M059J (cell line): ENCODE measurements at places on chromosomes 12 and 14. TPM values are rescaled to one million over a fixed set of nuclear protein-coding genes. Genes with fewer than 3 reads are reported as not detected.
A peak's percentile ranks its signal among the peaks of the same experiment; 100 is the strongest.

GRCh38 chr14:104981699-104982541, 3.7 kb upstream of the CLBA1 start:
- no peak for DNase-seq

DNA sequence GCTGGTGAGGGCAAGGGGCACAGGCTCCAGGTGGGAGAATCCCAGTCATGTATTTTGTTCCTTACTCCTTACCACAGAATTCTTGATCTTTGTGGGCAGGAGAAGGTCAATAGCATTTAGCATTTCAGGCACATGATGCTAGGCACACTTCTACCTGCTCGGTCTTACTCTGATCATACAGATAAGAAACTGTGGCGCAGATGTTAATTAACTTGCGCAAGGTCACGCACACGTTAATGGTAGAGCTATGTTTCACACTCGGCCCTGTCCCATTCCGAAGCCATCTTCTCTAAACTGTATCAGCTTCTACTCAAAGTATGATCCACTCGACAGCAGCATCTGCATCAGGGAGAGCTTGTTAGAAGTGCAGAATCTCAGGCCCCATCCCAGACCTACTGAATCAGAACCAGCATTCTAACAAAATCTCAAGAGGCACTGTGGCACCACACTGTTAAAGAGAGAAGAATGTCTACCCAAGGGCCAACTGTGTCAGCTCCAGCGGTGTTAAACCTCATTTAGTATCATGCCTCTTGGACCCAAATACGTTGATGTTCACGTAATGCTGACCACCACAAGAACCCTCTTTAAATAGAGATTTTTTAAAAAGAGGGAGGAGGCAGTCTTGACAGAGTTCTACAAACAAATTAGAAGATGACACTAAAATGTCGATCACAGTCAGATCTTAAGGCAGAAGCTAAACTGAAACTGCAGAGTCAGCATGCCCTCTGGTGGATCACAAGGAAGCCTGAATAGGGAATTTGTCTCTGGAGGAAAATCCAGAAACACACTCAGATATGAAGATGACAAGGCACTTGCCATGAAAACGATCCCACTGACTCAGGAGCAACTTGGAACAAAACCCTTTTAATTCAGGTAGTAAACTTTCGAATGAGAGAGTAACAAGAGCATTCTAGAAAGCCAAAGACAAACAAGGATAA, 7.3 kb downstream of the STXBP6 start:
- DNase-seq = peak; percentile 3

DNA sequence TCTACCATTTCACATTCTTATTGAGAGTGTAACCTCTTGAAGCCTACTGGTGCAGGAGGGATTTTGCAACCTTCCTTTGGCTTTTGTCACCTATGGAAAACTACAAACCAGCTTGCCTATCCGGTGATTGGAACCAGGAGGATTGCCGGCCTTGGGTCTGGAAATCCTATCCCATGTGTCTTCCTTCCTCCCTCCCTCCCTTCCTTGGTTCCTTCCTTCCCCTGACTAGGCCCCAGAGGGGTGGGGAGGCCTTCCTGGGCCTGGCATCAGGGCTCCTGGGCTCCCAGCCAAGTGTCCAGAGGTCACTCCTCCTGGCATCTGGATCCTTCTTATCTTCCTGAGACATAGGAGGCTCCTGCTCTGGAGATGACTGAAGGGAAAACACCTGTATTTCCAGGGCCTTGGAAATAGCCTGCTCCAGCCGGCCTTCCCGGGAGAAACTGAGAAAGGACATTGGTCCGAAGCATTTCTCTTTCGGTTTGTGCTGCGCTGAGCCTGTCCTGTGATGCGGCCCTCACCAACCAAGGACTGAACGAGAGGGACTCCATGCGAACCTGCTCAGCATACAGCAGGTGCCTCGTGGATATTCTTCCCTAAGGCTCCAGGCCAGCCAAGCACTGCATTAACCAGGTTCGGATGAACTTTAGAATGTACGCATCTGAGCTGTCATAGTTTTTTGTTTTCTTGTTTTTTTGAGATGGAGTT, 43.4 kb downstream of the PSMA6 start:
- DNase-seq = peak; percentile 61

- peak; percentile 84 for DNase-seq
These were observed 58.1 kb downstream of the PLEKHG3 start for GRCh38 chr14:64762044-64763034.

GRCh38 chr12:64178122-64178521, 44.0 kb downstream of the KICS2 start:
- DNase-seq = peak; percentile 64

DNA sequence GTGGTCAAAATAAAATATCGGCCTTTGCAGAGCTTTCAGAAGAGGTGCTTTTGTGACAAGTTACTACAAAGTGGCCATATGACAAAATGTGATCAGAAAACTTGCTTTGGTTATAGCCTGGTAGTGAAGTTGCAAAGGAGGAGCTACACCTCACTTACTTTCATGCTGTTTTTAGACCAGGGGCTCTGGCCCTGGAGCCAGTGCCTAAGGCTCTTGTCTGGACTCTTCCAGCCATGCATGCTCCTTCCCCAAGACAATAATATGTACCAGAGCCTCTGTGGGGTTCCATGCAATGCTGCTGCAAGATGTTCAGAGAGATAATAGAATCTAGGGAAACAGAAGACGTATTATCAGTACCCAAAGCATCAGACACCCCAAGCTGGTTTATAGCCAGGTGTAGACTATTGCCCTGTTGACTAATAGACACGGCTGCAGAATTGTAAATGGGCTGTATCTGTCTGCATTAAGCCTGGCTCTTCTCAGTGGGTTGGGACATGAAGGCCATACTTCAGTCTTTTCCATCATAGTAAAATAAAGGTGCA, 88.5 kb downstream of the EGLN3 start:
- DNase-seq = no peak

DNA sequence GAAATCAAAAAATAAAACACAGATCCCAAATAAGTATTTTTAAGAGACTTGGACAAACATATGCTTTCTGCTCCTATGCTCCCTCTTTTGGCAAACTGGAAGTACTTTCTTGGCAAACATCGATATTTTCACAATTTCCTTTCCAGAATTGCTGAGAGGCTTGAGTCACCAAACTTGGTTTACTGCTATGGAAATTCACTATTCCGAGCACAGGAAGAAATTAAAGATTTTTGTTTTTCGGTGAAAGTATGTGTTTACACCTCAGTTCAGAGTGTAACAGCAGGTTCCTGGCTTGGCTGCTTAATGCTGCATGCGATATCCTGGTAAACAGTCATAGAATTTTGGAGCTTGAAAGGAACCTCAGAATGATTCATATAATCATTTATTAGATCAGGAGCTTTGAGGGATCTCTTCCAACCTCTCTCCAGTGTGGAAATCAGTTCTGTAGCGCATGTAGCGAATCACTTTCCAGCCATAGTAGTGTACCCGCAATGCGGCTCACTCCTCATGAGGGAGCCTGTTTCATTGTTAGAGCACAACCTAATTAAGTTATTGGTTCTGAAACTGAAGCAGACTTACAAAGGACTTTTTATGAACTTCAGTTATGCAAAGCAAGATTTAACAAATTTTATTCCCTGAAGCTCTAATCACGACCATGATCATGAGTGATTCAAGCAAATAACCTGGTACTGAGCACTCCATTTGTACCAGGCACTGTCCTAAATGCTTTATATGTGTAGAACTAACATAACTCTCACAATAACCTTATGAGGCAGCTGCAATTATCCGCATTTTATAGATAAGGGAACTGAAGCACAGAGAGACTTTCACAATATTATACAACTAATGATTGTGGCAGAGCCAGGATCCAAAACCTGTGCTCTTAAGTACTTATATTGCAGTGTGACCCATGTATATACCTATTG, 56.4 kb upstream of the ATP2A2 start:
- DNase-seq = peak; percentile 80

GRCh38 chr14:64636980-64637429, 67.2 kb upstream of the PLEKHG3 start:
- no peak for DNase-seq

GRCh38 chr14:79294499-79294898, 916.8 kb downstream of the DIO2 start:
- DNase-seq = peak; percentile 51

DNA sequence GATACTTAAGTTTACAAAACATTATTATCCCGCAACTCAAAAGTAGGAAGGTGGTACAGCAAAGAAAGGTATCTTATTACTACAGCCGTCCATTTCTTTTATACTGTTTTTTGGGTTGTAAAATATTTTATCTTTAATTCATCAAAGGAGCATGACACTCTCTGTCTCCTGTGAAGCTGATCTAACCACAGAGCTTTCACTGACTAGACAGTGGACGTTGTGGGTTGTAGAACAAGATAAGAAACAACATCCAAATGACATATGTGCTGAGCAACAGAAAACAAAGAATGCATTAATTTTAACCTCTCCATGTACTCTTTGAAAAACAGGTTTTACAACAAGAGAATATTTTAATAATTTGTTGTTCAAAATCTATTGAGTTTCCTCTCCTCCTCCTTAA, 195.9 kb upstream of the FBXO33 start:
- no peak for DNase-seq

GRCh38 chr12:53381731-53382630, 2.0 kb downstream of the SP1 start:
- peak; percentile 72 for DNase-seq

GRCh38 chr12:110091136-110091711, 32.9 kb upstream of the IFT81 start:
- DNase-seq = no peak

TCL1B gene
- not detected in 2 replicates for total RNA-seq

WSCD2 gene
- not detected in 2 replicates for total RNA-seq

FGD6 gene
- 5.4 and 7.5 TPM in 2 replicates for total RNA-seq

PIWIL1 gene
- total RNA-seq = not detected in 2 replicates

SLC10A1 gene
- not detected in 2 replicates for total RNA-seq

VRTN gene
- not detected in 2 replicates for total RNA-seq

EXD2 gene
- total RNA-seq = 9.4 and 13.2 TPM in 2 replicates
